ENCODE measurements at places on chromosomes 4 and X. TPM values are rescaled to one million over a fixed set of nuclear protein-coding genes. Genes with fewer than 3 reads are reported as not detected.

The DKK2 gene
- 1.3 TPM for total RNA-seq

The DCAF8L2 gene
- not detected for total RNA-seq

The SFRP2 gene
- total RNA-seq, result 1.6 TPM

The XG gene
- not detected for total RNA-seq

The RBM41 gene
- 36.0 TPM for total RNA-seq

The CPZ gene
- 0.31 TPM for total RNA-seq

The CABS1 gene
- total RNA-seq, result not detected

The HSFX2 gene
- 1.9 TPM for total RNA-seq

The FAM9C gene
- not detected for total RNA-seq

The ETDB gene
- total RNA-seq, result not detected

The SHROOM4 gene
- 3.8 TPM for total RNA-seq

The PRDM5 gene
- total RNA-seq, result 15.0 TPM

The ZCCHC12 gene
- total RNA-seq, result 29.7 TPM

The MGAT4D gene
- not detected for total RNA-seq

The SSX2 gene
- total RNA-seq, result not detected

The TNIP3 gene
- not detected for total RNA-seq

The COL25A1 gene
- total RNA-seq, result 16.9 TPM

The ITGB1BP2 gene
- total RNA-seq, result 6.6 TPM

The SMIM10L2A gene
- total RNA-seq, result 9.7 TPM

Data from parietal lobe (tissue), 2 donors.